ENCODE measurements at places on chromosomes 1 and 21.

- no peak for DNase-seq
Measured at GRCh38 chr1:12161662-12162458, 4.9 kb upstream of the TNFRSF1B start.

GRCh38 chr1:34354367-34354766 is 177.7 kb downstream of the C1orf94 start:
- DNase-seq = no peak

DNA sequence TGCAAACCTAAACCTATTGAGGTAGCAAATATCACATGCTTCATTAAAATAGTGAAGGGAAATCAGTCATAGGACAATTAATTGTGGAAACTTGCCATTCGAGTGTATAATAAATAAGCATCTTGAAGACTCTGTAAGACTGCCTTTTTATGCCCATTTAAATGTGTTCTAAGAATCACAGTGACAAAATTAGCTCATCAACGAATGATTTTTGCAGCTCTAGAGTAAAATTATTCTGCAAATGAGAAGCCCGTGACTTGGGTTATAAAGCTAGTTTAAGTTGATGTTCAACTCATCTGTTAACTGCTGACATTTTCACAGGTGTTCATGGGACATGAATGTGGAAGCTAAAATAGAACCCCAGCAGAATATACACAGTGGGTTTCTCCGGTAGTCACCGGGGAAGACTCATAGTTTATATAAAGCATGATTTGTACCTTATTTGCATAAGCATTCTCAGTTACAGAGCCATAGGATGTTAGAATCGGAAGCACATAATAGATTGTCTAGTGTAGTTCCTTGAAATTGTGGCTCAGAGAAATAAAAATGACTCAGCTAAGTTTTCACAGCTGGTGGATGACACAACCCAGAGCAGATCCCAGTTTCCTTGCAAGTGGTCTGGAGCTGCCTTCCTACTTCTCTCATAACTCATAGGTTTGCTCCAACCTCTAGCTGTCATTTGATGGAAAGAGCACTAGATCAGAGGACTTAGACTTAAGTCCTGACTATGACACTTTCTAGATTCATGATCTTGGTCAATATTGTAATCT is 107.3 kb downstream of the UCHL5 start:
- DNase-seq = no peak

- DNase-seq = peak; percentile 7
Measured at GRCh38 chr1:1281533-1282321, 1.5 kb downstream of the SCNN1D start.

GRCh38 chr21:35405981-35406380 is 356.9 kb upstream of the RUNX1 start:
- peak; percentile 94 for DNase-seq

Measured in NCI-H1105 treated with DMSO at 0.1 percent for 48 hours (cell line).